ENCODE measurements at places on chromosomes 1 and 21. TPM values are rescaled to one million over a fixed set of nuclear protein-coding genes. Genes with fewer than 3 reads are reported as not detected.

Gene A3GALT2
- not detected for polyA plus RNA-seq

Gene RPE65
- polyA plus RNA-seq: not detected

Gene CYP4A22
- not detected for polyA plus RNA-seq

Gene FCRL1
- polyA plus RNA-seq: not detected

DNA sequence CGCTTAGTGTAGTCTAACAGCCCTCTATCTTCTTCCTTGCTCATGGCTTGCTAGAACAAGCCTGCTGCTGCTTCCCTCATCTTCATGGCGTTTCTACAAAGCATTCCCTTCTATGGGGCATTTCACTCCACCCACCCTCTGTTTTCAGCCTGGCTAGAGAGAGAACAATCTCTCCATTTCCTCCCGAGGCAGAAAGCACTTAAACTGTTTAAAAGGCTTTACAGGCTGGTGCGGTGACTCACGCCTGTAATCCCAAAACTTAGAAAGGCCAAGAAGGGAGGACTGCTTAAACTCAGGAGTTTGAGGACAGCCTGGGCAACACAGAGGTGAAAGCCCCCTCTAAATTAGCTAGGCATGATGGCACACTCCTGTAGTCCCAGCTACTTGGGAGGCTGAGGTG, 17.8 kb downstream of the ORC1 start:
- no peak for DNase-seq

GRCh38 chr1:2236695-2237677, 8.9 kb downstream of the SKI start:
- DNase-seq: peak; percentile 66

GRCh38 chr1:228143480-228144192, 3.6 kb downstream of the GUK1 start:
- DNase-seq: no peak

DNA sequence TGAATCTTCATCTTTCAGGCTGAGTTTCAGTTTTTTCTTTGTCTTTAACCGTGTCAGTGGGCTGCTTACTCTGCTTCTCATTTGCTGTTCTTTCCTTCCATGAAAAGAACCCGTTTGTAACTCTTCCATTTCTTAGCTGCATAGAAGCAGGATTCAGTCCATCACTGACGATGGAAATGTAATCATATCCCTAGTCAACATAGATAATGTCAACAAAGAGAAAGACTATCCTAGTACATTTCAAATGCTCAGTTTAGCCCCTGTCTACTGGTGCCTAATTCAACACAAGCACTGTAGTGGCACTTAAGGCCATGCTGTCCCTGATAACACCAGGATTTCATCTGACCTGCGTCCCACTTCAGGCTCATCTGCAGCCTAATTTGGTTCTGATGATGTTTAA, 376 bp downstream of the GBP1 start:
- no peak for DNase-seq

DNA sequence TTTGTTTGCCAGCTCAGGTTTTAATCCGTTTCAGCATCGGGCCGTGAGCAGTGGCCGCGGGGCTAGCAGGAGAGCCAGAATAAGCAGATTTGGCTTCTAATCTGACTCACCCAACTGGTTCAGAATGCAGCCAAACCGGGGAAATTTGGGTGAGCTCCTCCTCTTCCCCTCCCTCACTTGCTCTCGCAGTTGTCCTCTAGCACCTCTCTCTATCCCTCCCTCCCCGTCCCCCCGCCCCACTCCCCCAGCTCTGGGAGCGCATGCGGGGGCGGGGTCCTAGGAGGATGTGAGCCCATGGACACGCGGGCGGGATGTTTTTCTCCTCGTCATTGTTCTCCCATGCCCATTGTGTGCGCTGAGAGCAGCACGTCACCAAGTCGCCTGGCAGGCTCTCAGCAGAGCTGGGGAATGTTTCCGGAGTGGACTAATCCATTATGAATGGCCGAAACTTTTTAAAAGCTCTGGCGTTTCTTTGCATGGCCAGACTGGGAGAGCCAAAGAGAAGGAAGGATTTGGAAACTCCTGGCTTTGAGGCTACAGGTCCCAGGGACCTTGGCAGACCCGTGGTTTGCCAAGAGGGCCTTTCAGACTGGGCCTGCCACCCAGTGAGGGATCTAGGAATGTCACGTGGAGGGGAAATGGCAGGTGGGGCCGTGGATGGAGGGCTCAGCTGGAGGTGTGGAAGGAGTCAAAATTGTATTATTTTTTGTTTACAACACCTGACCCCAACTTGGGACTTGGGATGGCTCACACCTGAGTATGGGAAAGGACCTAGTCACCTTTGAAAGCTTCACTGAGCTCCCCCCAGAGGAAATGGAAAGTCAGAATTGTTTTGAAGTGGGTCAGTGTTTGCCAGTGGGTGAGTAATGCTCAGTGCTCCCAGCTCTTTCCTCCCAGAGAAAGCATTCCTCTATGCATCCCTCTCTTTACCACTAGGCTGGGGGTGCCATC, 39.2 kb downstream of the CDK18 start:
- DNase-seq: no peak

Measured in naive thymus-derived CD8-positive, alpha-beta T cell (primary cell).